T-helper 2 cell treated with Interferon-gamma antibody and Interleukin-4, amounts not matched to agents 5 μg/mL and 100 μg/mL, for 36 hours (primary cell): ENCODE measurements at places on chromosomes 2 and 18.
A peak's percentile ranks its signal among the peaks of the same experiment; 100 is the strongest.

- no peak for DNase-seq
Measured at GRCh38 chr2:148885988-148886387, 11.0 kb downstream of the KIF5C start.

GRCh38 chr2:190031969-190032618 is 30.4 kb downstream of the MSTN start:
- DNase-seq = no peak

DNA sequence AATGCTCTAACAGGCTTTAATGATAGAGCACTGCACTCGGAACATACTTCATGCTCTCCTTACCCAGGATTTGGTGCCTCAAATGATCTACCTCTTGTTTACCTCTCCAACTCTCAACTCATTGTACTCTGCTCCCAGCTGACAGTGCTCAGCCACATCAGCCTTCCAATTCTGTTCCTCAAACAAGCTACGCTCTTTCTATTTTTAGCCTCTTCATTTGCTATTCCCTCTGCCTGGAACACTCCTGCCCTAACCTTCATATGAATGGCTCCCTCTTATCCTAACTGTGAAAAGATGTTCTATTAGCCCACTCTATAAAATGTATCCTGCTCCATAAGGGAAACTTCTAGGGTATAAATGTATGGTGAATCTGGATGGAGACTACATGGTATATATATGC is 42.5 kb downstream of the PIGN start:
- DNase-seq = no peak

- DNase-seq = no peak
Measured at GRCh38 chr2:128384446-128384845, 65.8 kb upstream of the HS6ST1 start.

- DNase-seq = no peak
Measured at GRCh38 chr2:35585972-35586371, 769.6 kb upstream of the CRIM1 start.

DNA sequence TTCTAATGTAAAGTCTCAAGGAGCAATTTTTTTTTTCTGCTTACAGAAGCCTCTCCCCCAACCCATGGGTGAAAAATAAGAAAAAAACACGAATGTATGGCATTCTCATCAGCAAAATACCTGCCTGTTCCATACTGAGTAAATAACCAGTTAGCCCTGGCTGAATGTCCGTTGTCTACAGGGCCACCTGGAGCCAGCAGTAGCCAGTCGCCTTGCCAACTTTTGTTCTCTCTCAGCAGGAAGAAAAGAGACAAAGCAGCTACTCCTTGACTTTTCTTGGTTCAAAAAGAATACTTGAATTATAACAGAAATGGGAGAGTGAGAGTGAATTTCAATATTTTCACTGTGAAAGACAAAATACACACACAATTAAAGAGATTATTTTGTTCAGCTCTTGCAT is 532.9 kb upstream of the CRIM1 start:
- DNase-seq = no peak

GRCh38 chr2:174764280-174765255 is at the start of gene CHRNA1:
Gene CHRNA1 (minus strand): TSS chr2:174764472. CDS start chr2:174764394, 78 bp downstream.
- DNase-seq = no peak

DNA sequence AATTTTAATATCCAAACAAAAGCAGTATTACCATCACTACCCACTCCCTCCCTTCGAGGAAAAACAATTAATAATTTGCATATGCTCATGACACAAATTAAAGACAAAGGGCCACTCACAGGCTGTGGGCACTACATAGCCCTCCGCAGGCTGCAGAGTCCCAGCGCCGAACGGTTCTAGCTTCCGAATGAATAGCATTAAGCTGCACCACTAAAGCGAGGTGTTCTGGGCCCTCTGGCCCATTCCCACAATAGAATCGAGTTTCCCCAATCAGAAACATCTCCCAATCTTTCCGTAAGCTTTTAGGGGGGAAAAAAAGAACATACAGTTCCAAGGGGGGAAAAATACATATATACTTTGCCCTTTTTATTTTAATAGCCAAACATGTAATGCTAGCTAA is 14.5 kb upstream of the SIX3 start:
- DNase-seq = no peak

DNA sequence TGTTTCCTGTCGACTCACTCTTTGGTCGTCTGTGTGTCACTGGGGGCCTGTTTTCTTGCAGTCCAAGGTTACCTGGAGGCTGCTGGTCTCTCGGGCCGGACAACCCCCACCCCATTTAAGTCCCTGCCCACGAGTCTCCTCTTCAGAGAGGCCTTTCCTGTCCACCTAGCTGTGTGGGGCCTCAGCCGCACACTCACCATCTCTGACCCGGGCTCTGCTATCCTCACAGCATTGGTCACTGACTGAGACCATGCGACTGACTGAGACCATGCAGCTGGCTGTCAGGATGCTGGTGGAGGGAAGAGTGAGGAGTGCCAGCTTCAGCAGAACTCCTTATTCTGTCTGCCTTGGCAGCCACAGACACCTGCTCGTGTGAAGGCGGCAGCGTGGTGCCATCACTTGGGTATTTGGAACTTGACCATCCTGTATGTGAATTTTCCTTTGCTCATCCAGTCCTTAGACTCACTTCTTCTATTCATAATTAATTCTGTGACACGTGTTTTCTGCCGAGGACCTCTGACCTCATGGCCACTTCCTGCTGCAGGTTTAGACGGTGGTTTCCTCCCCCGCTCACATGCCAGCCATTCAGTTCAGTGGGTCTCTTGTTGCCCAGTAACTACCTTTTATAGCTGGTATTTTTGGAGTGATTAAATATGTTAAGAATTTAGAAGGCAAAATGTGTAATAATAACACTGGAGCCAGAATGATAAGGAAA is 47.5 kb upstream of the ASB1 start:
- peak; percentile 12 for DNase-seq

- no peak for DNase-seq
Measured at GRCh38 chr18:44786257-44786656, 105.6 kb downstream of the SETBP1 start.

- DNase-seq = no peak
Measured at GRCh38 chr2:182173944-182174622, 188.4 kb downstream of the PPP1R1C start.

- DNase-seq = no peak
Measured at GRCh38 chr2:14720739-14721138, 88.2 kb downstream of the LRATD1 start.

DNA sequence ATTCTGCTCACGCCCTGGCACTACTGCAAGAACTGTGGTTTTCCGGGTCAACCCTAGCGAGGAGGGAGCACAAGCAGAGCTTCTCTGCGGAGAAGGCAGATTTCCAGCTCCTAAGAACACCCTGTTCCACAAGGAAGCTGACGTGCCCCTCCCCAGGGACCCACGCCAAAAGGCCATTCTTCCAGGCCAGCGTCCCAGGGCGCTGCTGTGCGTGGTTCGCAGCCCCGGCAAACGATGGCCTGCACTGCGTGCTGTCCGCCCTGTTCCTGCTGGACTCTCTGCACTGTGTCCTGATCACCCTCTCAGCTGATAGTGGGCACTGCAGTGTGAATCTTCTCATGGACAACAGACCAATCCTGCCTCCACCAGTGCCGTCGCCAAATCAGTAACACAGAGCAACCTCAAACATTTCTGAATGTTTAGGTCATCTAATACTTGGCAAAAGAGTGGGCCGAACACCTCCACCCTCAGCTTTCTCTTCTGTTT is 49.1 kb downstream of the ADI1 start:
- DNase-seq = no peak

DNA sequence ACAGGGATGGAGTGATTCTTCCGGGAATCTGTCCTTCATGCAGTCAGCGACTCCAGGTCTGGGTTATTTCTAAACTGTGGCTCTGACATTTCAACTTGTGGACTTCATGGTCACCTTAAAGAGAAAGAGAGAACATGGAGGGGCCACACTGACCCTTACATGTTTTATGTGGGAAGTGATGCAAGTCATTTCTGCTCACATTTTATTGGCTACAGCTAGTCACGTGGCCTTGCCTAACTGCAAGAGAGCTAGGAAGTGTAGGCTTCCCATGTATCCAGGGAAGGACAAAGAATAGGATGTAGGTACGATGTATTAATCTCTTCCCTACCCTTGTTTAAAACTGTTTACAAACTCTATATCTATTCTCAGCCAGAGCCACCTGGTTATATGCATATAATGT is 30.3 kb upstream of the AFTPH start:
- DNase-seq = no peak

GRCh38 chr2:68253219-68254068 is 1.1 kb upstream of the PPP3R1 start:
- no peak for DNase-seq

- peak; percentile 60 for DNase-seq
Measured at GRCh38 chr2:232901736-232902578, 31.9 kb downstream of the SNORC start.

- DNase-seq = no peak
Measured at GRCh38 chr2:34307636-34308035, 708.5 kb upstream of the FAM98A start.

GRCh38 chr2:223914324-223914723 is 30.8 kb downstream of the WDFY1 start:
- no peak for DNase-seq

DNA sequence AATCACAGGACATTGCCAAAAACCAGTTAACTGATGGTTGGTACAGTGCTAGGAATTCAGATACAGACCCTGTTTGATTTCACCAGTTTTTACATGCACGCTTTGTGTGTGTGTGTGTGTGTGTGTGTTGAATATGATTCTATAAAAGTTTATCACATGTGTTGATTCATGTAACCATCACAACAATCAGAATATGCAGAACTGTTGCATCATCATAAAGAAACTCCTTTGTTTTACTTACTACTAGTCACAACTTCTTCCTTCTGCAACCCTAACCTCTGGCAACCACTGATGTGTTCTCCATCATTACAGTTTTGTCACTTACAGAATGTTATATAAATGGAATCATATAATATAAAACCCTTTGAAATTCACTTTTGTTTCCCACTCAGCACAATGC is 144.8 kb upstream of the CYP26B1 start:
- DNase-seq = no peak

GRCh38 chr18:8825729-8826375 is 120.5 kb downstream of the MTCL1 start:
- DNase-seq = no peak

GRCh38 chr18:24254071-24254470 is 115.2 kb downstream of the CABYR start:
- no peak for DNase-seq

- DNase-seq = no peak
Measured at GRCh38 chr2:63580651-63581297, 7.5 kb downstream of the WDPCP start.

DNA sequence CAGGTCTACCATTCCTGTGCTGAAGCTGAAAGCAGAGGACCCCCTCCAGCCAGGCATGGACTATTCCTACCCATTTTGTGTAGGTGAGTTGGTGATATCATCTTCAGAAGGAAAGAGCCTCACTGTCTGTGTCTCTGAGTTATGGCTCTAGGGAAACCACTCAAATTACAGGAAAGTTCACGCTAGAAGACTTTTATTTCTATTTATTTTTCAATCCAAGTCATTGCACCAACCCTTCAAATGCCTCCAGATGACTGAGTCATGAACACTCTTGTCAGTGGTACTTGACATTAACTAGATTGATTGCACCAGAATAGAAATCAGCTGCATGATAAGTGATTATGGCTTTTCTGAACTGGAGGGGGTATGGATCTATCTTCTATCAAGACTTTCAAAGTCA is 338.4 kb downstream of the MBD2 start:
- DNase-seq = no peak

DNA sequence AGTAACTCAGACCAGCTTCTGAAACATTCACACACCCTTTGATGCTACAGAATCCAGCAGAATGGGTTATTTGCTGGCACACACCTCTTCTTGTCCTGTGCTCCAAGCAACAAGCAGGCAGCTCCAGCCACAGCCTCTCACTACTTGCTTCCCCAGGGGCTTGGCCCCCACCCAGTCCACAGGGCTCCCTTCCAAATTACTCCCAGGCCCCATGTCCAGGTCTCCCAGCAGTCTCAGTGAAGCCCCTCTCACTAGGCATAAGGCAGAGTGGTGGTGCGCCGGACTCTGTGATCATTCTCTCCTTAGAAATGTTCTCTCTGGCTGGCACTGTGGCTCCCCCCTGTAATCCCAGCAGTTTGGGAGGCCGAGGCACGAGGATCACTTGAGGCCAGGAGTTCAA is 25.9 kb downstream of the ITM2C start:
- no peak for DNase-seq
